ENCODE measurements at places on chromosomes 12 and 14.

DNA sequence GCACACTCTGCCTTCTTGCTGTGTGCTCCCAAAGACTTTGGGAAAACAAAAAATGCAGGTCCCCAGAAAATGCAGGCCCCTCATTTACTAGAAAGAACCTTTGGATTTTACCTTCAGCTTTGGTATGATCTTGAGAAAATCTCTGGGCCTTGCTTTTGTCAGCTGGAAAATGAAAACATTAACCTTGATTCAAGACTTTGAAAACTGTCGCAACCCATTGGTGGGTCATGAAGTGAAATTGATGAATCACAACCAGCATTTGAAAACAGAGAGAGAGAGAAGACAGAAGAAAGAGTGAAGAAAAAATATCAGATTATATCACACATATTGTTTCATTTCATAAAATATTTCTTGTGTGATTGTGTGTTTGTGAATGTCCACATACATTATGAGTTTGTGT lies 322.5 kb downstream of the ZFP36L1 start:
- no peak for DNase-seq

GRCh38 chr12:93868771-93869170 lies 191.6 kb downstream of the CRADD start:
- no peak for DNase-seq

- no peak for DNase-seq
Observed at GRCh38 chr12:119475650-119476049, 117.9 kb upstream of the TMEM233 start.

GRCh38 chr14:65808390-65808789 lies 395.9 kb downstream of the FUT8 start:
- no peak for DNase-seq

- DNase-seq: peak; percentile 80
Observed at GRCh38 chr14:67487937-67488893, at the start of gene TMEM229B. Gene TMEM229B, minus strand, starts transcription at chr14:67488721. Its CDS starts 14,798 bp downstream, at chr14:67473923.

GRCh38 chr14:80049055-80049454 lies 162.2 kb downstream of the DIO2 start:
- DNase-seq: no peak

DNA sequence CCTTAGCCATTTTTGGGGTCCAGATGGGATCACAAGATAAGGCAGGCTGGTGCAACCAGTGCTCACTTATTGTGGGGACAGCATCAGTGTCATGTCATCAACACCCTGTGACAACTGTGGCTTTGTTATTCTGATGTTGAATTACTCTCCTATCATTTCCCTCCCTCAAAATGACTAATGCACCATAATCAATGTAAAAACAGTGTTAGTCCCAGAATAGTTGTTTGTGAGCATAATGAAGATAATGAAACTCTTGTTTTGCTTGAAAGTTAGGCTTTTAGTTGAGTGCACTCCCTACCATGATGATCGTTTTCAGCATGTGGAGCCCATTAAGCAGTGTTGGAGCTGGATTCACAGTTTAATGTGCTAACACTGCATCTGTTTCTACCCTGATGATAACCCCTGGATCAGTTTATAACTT lies 151.4 kb downstream of the TMTC2 start:
- DNase-seq: no peak

DNA sequence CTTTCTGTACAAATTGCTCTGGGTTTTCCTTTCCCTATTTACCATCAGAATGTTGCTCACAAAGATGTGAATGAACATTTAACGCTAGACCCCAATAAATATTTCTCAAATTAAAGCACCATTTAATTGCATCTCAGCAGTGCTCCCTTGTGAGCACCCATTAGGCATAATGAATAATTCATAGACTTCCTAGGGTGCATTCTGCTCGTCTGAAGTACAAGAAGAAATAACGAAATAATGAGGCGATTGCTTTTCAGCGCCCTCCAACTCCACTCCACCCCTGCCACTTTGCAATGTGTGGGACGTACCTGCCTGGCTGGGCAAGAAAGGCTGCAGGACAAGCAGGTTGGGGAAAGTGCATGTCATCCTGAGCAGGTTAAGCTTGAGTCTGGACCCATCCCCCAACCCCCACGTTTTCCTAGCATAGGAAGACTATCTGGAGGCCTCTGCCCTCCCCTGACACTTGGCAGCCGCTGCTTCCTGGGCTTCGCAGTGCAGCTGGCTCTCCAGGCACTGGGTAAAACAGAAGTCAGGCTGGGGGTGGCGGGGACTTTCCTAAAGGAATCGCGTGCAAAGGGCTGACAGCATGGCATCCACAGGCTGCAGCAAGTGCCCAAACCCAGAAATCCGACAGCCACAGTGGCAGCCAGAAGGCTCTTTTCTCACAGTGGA lies 253.7 kb downstream of the DUSP6 start:
- DNase-seq: no peak

- DNase-seq: no peak
Observed at GRCh38 chr12:85092814-85093370, 56.7 kb downstream of the LRRIQ1 start.

DNA sequence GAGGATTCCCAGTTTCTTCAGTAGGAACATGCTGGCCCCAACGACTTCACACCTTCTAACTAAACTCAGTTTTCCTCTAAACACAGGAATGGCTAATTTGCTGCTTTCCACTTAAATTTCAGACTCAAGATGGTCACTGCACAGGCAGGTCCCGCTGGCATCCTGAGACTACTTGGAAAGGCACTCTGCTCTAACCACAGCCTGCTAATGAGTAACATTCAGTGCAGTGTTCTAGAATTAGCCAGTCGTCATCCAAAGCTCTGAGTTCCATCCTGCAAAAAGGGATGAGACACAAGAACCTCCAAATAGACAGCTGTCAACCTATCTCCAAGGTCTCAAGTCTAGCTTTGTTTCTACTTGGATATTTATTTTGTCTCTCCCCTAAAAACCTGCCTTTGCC lies 6.0 kb downstream of the CCDC92 start:
- no peak for DNase-seq

GRCh38 chr12:52740584-52740983 lies 36.6 kb downstream of the KRT76 start:
- DNase-seq: no peak

GRCh38 chr14:23137813-23138535 lies 18.9 kb upstream of the CEBPE start:
- DNase-seq: no peak

DNA sequence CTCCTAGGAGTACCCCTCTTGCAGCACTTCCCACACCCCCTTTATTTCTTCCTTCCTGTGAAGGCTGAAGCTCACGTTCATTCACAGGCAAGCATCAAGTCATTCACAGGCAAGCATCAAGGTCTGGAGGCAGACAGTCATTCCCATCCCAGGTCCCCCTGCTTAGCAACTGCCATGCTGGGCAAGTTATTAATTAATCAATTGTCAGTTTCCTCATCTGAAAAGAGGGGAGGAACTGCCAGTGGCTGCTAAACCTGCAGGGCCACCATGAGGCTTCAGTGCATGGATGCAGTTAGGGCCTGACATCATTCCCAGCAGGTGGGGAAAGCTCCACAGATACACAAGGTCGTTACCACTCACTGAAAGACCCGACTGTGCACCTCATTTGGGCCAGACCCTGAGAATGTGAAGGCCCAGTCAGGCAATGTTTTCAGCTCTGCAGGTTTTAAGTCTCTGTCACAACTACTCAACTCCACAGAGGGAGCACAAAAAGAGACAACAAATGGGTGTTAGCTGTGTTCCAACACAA lies 85.0 kb upstream of the GPR68 start:
- no peak for DNase-seq
